Activated CD4-positive, alpha-beta memory T cell treated with anti-CD3 and anti-CD28 coated beads for 36 hours (primary cell): ENCODE measurements at places on chromosomes 6 and 20. TPM values are rescaled to one million over a fixed set of nuclear protein-coding genes. Genes with fewer than 3 reads are reported as not detected.
A peak's percentile ranks its signal among the peaks of the same experiment; 100 is the strongest.

DNA sequence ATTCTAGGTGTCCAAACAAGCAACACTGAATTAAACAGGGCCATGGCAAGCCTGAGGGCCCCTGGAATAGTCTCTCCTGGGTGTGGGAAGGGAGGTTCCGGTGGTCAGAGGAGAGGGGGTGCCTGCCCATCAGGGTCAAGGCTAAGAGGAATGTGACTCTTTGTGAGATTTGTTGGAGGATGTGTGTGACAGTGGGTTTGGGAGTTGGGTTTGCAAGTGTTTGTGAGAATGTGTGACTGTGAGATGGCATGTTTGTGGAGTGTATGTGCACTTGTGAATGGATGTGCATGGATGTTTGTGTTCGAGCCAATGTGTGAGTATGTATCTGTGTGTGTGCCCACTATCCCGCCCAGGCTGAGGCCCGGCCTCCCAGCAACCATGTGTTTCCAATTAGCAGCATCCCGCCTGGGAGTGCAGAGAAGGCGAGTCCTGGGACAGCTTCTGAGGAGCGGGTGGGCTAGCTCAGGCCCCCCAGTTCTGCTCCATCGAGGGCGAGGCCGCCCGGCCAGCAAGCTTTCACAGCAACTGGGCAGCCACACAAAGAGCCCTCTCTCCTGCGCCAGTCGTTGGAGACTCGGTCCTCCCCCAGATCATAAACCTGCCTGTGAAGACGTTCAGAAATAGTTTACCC lies 12.6 kb downstream of the FOXC1 start:
- no peak for DNase-seq

DNA sequence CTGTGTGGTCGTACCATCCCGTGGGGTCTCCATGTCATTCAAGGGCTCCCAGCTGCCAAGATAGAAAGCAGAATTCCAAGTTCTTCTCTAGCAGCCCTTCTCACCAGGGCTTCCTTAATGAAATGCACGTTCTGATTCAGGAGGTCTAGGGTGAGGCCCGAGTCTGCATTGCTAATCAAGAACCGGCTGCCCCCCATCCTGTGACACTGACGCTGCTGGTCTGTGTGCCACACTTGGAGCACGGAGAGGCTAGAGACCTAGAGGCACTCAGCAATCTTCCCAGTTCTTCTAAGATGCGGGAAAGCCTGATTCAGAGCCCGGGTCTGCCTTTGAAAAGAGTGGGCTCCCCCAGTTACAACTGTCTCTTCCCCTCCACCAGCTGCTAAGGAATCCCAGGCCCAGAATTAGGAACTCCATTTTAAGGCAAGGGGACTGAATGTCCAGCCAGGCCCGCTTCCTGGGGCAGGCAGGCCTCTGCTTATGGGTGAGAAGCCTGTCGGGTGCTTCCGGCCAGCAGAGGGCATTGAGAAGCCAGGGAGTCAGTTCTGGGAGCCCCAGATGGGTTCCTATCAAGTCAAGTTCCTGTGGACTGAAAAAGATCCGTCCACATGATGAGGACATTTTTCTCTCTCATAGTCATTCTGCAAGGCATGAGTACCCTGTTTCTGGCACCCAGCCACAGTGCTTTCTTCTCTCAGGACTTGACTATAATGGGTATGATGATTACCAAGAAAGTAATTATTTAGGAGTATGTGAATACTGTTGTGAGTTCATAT lies 69.8 kb upstream of the RIN2 start:
- no peak for DNase-seq

DNA sequence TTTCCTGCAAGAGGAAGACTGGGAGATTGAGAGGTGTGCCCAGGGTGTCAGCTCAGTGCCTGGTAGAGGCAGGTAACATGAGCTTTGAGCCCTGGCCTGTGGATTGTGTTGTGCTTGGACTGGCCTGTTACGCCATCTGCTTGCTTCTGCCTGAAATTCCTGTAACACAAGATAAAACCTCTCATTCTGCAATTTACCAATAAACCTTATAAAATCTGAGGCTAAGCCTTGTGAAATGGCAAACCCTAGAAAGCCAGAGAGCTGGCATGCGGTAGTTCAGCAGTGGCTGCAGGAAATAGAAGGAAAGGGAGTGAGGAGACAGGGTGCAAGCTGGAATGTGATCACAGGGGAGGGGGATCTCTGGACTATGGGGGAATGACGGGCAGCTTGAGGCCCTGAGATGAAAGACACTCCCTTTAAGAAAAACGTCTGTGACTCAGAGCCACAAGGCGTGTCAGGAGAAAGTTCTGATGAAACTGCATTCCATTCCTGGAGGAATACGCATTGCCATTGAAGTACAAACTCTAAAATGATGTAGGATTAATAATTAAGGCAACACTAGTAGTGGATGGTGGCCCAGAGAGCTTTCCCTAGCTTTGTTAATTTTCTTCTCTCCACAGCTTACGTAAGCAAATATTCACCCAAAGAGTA lies 26.3 kb upstream of the TFAP2A start:
- no peak for DNase-seq

DNA sequence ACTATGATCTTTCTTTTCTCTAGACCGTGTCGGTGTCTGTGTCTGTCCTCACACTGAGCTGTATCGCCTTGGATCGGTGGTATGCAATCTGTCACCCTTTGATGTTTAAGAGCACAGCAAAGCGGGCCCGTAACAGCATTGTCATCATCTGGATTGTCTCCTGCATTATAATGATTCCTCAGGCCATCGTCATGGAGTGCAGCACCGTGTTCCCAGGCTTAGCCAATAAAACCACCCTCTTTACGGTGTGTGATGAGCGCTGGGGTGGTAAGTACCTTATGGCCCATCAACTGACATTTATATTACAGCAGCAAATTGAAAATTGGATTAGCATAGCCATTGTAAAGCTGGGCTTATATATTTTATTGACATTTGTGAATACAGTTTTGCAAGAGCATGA lies 72.2 kb upstream of the GFRAL start:
- no peak for DNase-seq

GRCh38 chr6:18053555-18054445 lies 66.4 kb upstream of the KIF13A start:
- DNase-seq: no peak

- peak; percentile 42 for DNase-seq
These were observed 265.0 kb upstream of the TAB2 start for GRCh38 chr6:149052350-149053106.

- no peak for DNase-seq
These were observed 99.8 kb downstream of the HIVEP2 start for GRCh38 chr6:142845143-142845571.

- DNase-seq: no peak
These were observed 15.2 kb downstream of the TBX18 start for GRCh38 chr6:84749181-84749580.

GRCh38 chr20:39808613-39809012 lies 846.5 kb downstream of the DHX35 start:
- no peak for DNase-seq

GRCh38 chr6:119390247-119390793 lies 40.8 kb upstream of the MAN1A1 start:
- no peak for DNase-seq

DNA sequence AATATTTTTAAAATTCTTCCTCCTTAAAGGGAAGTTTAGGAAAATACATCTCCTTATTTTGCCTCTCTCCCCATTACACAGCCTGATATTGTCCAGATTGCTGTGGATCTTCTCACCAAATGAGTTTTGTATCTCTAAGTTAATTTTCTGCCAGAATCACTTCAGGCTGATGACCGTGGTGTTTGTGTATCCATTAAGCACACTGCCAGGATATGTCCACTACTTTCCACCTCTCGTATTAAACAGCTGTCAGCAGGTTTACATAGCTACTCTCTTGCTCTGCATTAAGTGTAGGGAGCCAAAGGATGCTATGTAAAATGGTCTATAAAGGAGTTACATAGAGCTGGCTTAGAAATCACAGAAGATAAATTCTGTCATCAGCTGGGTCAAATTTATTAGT lies 201.1 kb downstream of the ZFAND3 start:
- DNase-seq: no peak

DNA sequence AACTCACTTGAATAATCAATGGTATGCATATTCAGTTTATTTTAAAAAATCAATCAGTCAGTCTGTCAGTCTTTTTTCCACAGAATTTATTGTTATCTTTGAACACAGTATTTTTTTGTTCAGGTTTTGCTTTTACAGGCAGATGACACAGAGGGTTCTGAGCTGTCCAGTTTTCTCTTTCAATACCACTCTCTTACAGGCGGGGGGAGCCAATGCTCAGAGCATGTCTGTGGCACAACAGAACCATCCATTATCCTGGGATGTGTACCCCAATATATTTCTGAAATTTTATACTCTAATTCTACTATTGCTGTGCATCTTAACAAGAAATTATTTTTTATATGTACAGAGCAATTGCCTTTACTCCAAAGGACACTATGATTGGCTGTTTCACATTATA lies 21.2 kb downstream of the ROS1 start:
- DNase-seq: no peak

GRCh38 chr20:24747010-24747712 lies 201.9 kb upstream of the CST7 start:
- DNase-seq: no peak

DNA sequence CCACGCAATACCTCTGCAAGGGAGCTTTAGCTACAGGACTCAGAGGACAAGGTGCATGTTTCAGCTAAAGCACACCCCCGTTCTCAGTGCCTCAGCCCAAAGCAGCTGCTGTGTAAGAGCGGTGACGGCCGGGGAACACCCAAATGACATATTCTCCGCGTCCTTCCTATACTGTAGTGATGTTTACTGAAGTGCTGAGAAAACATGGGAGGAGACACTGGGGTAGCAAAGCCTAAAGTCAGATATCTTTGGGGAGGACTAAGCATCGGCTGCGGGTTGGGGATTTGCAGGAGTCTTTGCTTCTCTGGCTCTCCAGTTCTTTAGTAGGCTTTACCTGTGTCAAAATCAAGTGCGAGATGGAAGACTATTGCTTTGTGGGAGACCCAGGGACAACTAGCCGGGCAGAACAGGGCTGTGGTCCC lies 1.7 kb downstream of the SLC22A23 start:
- peak; percentile 70 for DNase-seq

- DNase-seq: no peak
These were observed 127.3 kb downstream of the TNFRSF21 start for GRCh38 chr6:47182291-47182957.

LTB gene
- total RNA-seq: 164 TPM

VSX1 gene
- total RNA-seq: not detected

STX11 gene
- total RNA-seq: 16.6 TPM
